GM18507 (cell line): ENCODE measurements at places on chromosomes 5 and 9.

DNA sequence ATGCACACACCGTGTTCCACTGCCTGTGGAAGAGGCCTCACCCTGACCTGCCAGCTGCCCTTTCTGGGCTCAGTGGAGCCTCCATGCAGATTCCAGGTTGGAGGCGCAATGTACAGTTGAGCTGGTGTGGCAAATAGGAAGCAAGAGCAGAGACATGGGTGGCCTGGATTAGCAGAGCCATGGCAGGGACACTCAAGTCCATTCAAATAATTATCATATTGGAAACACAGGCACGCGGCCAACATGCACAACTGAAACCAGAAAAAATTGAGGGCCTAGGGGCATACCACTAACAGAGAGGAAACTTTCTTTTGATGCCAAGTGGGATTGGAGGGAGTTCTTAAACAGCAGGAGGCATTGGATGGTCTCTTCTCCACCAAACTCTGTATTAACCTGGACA is 35.8 kb downstream of the OTULINL start:
- DNase-seq = no peak

- DNase-seq = no peak
Measured at GRCh38 chr5:102986074-102986473, 133.9 kb downstream of the GIN1 start.

- no peak for DNase-seq
Measured at GRCh38 chr5:126647071-126647470, 46.3 kb downstream of the PHAX start.

GRCh38 chr9:7368410-7369292 is 430.9 kb downstream of the DMAC1 start:
- DNase-seq = no peak

DNA sequence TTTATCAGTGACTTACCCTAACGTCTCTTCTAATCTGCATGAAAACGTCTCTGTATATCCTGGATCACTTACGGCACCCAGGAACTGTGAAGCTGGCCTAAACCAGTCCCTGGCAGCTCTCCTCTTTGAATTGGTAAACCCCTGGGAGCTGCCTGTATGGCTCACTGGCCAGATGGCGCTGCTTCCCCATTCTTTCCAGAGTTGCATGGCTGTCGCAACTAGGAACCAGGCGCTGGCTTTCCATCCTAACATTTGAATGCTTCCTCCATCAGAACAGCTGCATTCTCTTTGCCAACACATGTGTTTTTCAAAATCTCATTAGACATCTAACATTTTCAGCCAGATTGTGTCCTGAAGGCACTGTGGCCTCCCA is 8.0 kb upstream of the PCA3 start:
- no peak for DNase-seq

DNA sequence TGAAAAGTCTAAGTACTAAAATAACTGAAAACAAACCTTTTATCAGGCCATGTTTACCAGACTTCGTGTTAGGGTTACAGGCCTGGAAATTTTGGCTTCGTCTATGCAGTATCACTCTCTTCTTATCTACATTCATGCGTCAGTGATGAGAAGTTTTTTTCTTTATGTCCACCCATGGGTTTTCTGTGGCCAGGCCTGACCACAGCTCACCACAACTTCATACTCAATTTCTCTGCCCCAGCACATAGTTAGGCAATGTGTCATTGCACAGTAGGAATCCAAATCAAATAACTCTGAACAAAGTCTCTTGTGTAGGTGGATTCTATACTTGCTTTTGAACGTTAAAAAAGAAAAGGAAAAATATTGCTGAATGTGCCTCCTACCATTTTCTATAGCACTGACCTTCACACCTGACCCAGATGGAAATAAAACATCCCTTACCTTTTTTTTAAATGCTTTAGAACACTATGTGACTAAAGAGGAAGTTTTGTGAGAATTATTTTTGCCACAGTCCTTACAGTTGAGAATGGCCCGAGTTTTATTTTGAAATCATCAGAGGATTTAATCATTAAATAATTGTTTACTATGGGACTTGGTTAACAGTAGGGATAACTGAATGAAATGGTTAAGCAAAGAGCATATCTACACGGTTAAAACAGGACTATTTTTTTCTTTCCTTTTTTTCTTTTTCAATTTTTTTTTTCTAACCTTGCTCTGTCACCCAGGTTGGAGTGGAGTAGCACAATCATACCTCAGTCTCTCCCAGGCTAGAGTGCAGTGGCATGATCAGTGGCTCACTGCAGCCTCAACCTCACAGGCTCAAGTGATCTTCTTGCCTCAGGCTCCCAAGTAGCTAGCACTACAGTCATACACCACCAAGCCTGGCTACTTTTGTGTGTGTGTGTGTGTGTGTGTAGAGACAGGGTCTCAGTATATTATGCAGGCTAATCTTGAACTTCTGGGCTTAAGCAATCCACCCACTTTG is 1247.0 kb upstream of the ACO1 start:
- DNase-seq = no peak

- no peak for DNase-seq
Measured at GRCh38 chr9:95103871-95104580, 213.5 kb downstream of the FANCC start.
